ENCODE measurements at places on chromosomes 1 and 21. TPM values are rescaled to one million over a fixed set of nuclear protein-coding genes. Genes with fewer than 3 reads are reported as not detected.

PTPRF gene
- total RNA-seq = 9.1 TPM

SCMH1 gene
- total RNA-seq = 47.3 TPM

IGSF21 gene
- total RNA-seq = 1.00 TPM

ASCL5 gene
- total RNA-seq = not detected

SYCP1 gene
- total RNA-seq = not detected

KRTAP21-2 gene
- not detected for total RNA-seq

PRMT6 gene
- total RNA-seq = 3.8 TPM

PRAMEF18 gene
- total RNA-seq = not detected

SEC16B gene
- total RNA-seq = 1.3 TPM

RNU1-4 gene
- 6,195 TPM for total RNA-seq

KCNJ9 gene
- not detected for total RNA-seq

CD160 gene
- total RNA-seq = 0.22 TPM

HRNR gene
- not detected for total RNA-seq

ADAMTS1 gene
- 92.5 TPM for total RNA-seq

ZNF648 gene
- total RNA-seq = not detected

SPRR5 gene
- not detected for total RNA-seq

ESRRG gene
- 32.3 TPM for total RNA-seq

Data from cardiac septum (tissue), 1 donor.